ENCODE measurements at places on chromosomes 11 and 22. TPM values are rescaled to one million over a fixed set of nuclear protein-coding genes. Genes with fewer than 3 reads are reported as not detected.

GRCh38 chr22:44309137-44309536 lies 3.6 kb downstream of the SHISAL1 start:
- H3K4me3 ChIP-seq = no peak overlapping the region
- no peaks in the 10 kb centered on the region for H3K27me3 ChIP-seq
- H3K27ac ChIP-seq = no peak overlapping the region
- H3K4me1 ChIP-seq = no peaks in the 10 kb centered on the region

CATSPER1 gene
- not detected for total RNA-seq

DNA sequence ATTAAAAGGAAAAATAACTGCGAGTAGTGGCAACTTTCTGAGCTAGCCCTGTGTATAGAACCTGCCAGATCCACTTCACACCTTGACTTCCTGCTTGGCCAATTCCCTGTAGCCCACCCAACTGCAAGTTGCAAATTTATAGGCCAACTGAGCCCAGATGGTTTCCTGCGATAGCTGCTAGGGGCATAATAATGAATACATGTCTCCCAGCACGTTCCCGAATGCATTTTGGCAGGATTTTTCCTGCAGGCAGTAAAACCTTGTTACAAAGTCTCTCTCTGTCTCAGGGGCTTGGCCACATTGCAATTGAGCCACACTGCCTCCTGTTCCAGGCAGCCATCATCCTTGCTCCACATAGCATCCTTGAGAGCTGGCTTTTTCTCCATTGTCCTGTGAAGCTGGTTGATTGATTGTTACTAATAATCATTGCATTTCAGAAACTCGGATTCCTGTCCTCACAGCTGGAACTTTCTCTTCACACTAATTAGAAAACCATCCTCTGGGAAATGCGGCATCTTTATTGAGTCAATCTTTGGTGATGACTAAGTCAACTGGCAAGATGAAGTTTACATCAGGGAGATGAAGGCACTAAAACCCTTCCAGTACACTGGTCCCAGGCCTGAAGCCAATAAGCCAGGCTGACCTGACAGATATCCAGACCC lies 18.6 kb upstream of the LMO2 start:
- no peak for DNase-seq
- H3K4me3 ChIP-seq = no peak overlapping the region
- H3K27me3 ChIP-seq = no peaks in the 10 kb centered on the region
- no peak overlapping the region for H3K27ac ChIP-seq
- H3K36me3 ChIP-seq = no peaks in the 10 kb centered on the region

TRMU gene
- total RNA-seq = 34.6 TPM
